ENCODE measurements at places on chromosomes 3 and 15.

- no peak for ATAC-seq
Measured at GRCh38 chr3:27659279-27660021, 62.7 kb downstream of the EOMES start.

GRCh38 chr3:15649341-15649740, 47.8 kb downstream of the BTD start:
- ATAC-seq: no peak

DNA sequence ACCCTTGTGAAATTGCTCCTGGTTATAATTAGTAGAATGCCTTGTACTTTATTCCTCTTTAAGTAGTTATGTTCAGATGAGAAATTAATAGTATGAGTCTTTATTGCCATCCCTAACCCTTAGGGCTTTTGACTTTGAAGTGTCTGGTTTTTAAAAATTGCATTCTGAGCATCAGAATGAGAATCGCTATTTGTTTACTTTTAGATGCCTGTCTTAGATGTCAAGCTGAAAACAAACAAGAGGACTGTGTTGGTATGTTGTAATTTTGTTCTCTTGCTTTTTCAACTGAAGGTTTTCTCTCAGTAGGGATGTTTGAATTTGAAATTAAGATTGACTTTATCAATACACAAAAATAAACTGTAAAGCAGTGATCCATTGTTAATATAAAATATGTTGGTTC, 5.2 kb downstream of the RNF7 start:
- ATAC-seq: no peak

GRCh38 chr3:28840976-28841376, 439.9 kb upstream of the RBMS3 start:
- no peak for ATAC-seq

DNA sequence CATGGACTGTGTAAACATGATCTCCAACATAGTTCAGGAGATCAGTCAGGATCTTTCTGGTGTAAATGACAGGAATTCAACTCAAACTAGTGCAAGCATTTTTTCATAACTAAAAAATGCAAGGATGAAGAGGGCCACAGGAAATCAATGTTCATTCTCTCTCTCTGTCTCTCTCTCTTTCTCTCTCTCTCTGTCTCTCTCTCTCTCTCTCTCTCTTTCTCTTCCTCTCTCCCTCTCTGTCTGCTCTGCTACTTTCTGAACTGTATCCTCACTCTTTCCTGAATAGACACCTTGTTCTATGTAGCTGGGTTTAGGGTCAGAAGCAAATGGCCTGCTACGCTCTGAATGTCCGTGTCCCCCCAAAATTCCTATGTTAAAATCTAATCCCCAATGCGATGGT, 240.9 kb upstream of the UBE2E2 start:
- ATAC-seq: no peak

GRCh38 chr3:38723569-38724391, 74.3 kb upstream of the SCN5A start:
- no peak for ATAC-seq

GRCh38 chr15:99250001-99250400, 620 bp upstream of the TTC23 start:
- ATAC-seq: no peak

DNA sequence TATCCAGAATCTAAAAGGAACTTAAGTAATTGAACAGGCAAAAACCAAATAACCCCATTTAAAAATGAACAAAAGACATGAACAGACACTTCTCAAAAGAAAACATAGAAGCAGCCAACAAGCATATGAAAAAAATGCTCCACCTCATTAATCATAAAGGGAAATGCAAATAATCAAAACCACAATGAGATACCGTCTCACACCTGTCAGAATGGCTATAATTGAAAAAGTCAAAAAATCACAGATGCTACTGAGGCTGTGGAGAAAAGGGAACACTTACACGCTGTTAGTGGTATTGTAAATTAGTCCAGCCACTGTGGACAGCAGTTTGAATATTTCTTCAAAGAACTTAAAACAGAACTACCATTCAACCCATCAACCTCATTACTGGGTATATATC, 220.7 kb downstream of the MEX3B start:
- no peak for ATAC-seq

GRCh38 chr3:3141939-3142338, 15.2 kb downstream of the TRNT1 start:
- ATAC-seq: no peak

GRCh38 chr3:151707216-151707615, 26.5 kb upstream of the AADACL2 start:
- ATAC-seq: no peak

DNA sequence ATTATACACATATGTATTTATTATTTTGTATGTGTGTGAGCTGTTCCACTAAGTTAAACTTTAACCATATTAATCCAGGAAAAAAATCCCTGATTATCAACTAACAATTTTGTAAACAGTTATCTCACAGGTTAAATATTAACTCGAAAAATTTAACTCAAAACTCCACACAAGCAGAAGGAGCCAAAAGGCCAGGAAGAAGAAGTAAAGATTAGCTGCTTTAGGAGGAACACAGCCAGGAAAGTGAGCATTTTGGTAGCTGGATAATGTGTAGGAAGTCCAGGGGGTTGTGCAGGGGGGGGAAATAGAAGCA, 425.0 kb downstream of the TIGIT start:
- ATAC-seq: no peak

DNA sequence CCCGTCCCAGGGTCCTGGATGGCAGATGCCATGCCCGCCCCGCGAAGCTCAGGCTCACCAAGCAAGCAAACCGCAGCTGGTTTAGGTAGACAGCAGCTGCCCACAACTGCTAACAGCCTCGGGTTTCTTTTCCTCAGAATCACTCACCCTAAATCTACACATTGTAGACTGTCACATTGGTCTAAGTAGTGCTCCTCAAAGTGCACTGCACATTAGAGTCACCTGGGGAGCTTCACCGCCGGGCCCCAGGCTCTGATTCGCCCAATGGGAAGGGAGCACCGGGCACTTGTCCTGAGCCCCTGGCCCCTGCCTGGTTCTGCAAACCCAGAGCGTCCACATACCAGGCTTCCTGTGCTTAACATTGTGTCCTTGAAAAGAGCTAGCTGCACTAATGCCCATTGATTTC, 752 bp downstream of the OCA2 start:
- no peak for ATAC-seq

DNA sequence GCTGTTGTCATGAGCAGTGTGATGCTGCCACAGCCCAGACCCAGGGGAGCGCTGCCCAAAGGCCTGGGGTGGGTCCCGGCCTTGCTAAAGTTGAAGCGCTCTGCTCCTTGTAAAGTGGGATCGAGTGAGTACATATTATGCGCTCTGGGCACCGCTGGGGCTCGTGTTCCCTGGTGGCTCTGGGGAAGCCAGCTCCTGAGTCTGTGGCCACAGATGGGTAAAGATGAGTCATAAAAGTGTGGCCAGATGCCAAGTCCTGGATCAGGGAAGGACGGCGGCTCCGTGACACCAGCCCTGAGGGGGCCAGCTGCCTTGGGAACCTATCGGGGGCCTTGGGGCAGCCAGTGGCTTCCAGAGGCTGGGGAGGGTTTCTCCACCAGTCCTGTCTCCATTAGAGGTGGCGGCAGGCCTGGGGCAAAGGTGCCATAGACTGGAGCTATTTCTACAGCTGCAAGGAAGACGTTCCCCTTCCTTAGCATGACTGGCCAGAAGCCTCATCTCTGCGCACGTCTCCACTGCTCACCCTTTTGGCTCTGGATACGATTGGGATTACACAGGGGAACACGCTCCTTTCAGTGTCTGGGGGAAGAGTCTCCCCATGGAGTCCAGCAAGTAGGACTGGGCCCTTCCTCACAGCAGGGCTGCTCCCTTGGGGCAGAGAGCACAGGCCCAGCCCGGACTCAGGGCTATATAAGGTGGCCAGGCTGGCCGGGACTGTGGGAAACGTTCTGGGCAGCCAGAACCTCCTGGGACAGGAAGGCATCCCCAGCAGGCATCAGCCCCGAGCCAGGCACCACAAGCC, 1.2 kb upstream of the ITIH4 start:
- peak; percentile 56 for ATAC-seq

GRCh38 chr15:91603384-91604080, 250.0 kb upstream of the SLCO3A1 start:
- peak; percentile 79 for ATAC-seq

GRCh38 chr3:70984776-70985482, 598.6 kb downstream of the FOXP1 start:
- no peak for ATAC-seq

GRCh38 chr3:145915787-145916186, 245.2 kb downstream of the PLOD2 start:
- ATAC-seq: no peak

DNA sequence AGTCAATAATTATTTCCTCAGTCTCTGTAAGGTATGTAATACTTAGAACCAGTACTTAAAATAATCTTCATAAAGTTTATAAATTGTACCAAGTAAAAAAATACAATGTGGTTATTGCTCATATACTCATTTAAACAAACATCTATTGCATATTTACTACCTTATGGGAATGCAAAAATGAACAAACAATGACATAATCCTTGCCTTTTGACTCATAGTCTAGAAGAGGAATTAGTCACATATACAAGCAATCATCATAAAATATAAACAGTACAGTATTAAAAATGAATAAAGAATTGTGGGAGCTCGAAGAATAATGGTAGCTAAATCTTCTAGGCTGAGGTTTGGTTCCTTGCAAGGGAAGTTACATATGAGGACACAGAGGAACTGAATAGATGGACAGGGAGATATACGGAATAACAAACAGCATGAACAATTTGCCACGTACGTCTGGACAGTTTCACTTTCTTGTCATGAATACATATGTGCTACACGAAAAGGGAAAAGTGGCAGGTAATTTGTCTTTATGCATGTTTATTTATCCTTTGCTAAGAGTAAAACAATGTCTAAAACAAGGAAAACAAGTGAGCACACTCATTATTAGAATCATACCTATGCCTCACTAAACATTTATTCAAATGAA, 17.2 kb downstream of the IMPG2 start:
- ATAC-seq: no peak

DNA sequence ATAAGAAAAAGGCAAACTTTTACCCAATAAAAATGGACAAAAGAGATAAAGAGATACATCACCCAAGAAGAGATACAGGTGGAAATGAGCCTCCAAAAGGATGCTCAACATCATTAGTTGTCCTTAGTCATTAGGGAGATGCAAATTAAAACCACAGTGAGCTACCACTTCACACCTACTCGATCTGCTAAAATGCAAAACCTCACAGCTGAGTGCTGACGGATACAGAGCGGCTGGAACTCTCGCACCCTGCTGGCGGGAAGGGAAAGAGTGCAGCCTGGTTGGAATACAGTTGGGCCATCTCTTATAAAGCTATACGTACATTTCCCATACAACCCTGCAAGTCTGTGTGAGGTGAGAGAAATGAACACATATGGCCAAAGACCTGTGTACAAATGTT, 78.5 kb upstream of the PRR20G start:
- ATAC-seq: no peak

GRCh38 chr15:42133886-42134502, 22.4 kb downstream of the PLA2G4F start:
- ATAC-seq: no peak

DNA sequence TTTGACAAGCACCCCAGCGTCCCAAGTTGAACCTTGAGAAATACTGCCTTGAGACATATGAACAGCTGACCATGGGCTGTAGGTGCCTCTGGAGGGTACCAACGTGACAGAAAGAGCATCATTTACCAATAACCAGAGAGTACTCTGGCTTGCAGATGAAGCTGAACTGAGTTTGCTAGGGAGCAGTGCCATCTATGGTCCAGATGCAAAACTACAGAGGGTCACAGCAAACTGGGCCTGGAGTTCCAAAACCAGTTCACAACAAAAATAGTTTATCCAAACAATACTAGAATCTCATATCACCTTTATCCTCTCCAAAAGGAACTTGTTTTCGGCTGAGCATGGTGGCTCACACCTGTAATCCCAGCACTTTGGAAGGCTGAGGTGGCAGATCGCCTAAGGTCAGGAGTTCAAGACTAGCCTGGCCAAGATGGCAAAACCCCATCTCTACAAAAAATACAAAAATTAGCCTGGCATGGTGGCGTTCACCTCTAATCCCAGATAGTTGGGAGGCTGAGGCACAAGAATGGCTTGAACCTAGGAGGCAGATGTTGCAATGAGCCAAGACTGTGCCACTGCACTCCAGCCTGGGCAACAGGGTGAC, 69.3 kb downstream of the CHAC1 start:
- ATAC-seq: peak; percentile 75

- ATAC-seq: peak; percentile 65
Measured at GRCh38 chr3:10928407-10928960, 64.1 kb upstream of the SLC6A1 start.

GRCh38 chr3:42497009-42497731, 5.3 kb upstream of the VIPR1 start:
- peak; percentile 69 for ATAC-seq

- ATAC-seq: no peak
Measured at GRCh38 chr15:58539548-58539947, 107.8 kb downstream of the LIPC start.

GRCh38 chr3:40099871-40100270, 209.6 kb upstream of the EIF1B start:
- no peak for ATAC-seq

- ATAC-seq: no peak
Measured at GRCh38 chr3:159761369-159761768, 227.3 kb upstream of the IL12A start.

DNA sequence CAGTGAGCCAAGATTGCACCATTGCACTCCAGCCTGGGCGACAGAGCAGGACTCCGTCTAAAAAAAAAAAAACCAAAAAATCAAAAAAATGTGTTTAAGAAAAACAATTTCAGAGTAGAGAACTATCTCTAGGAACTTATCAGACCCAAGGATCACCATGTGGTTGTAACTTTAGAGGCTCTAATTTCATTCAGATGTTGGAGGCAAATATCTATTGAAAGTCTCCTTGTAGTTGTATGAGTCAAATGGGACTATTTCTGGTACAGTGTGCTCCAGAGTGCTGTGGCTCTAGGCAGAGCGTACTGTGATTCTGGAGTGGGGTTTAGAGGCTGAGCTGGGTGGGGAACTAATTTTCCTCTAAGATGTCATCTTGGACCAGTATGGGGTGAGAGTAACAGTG, 398.7 kb downstream of the SHQ1 start:
- no peak for ATAC-seq

GRCh38 chr3:130933801-130934345, 40.0 kb downstream of the ATP2C1 start:
- ATAC-seq: no peak

GRCh38 chr3:167501941-167502340, 28.1 kb upstream of the SERPINI2 start:
- ATAC-seq: no peak

GRCh38 chr15:77187751-77188464, 117.0 kb upstream of the TSPAN3 start:
- peak; percentile 87 for ATAC-seq

GRCh38 chr3:195717416-195717815, 3.4 kb upstream of the MUC20 start:
- ATAC-seq: no peak

- ATAC-seq: peak; percentile 1
Measured at GRCh38 chr15:96326328-96327154, 4.0 kb upstream of the NR2F2 start.
